HS-27A (cell line): ENCODE measurements at places on chromosomes 1 and 21.

DNA sequence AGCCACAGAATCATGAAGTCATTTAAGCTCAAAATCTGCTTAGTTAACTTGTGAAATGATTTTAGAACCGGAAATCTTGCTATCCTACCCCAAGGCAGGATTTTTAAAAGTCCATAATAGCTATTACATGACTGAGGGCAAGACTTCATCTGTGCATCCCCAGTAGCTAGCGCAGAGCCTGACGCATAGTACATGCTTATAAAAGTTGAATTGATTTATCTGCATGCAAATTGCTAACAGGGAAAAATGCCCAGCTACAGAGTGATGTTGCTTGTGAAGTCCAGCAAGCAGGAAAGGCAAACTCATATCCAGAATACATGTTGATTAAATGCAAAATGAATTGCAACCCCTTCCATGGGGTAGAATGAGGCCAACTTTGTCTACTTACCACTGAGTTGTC is 8.1 kb upstream of the MAP1LC3C start:
- no peak for DNase-seq

DNA sequence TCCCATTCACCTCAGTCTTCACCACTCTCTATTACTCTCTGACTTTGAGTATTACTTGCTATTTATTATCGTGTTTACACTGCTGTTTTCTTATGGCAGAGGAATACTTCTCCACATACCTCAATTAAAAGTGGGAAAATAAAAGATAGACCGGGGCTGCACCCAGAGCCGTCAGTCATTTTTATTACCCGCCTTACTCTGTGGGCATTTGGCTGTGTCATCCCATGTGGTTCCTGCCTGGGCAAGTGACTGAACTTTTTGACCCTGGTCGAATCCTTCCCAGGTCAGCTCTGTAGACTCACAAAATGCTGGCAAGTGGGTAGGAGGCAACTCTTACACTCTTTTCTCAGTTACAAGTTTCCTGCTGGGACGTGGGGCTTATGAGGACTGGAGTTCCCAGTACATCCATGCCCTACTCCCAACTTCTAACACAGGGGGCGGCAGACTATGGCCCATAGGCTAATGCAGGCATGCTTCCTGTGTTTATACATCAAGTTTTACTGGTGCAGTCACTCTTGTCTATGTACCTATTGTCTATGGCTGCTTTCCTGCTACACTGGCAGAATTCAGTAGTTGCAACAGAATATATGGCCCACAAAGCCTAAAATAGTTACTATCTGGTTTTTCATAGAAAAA is 69.5 kb upstream of the KCND3 start:
- DNase-seq: no peak

DNA sequence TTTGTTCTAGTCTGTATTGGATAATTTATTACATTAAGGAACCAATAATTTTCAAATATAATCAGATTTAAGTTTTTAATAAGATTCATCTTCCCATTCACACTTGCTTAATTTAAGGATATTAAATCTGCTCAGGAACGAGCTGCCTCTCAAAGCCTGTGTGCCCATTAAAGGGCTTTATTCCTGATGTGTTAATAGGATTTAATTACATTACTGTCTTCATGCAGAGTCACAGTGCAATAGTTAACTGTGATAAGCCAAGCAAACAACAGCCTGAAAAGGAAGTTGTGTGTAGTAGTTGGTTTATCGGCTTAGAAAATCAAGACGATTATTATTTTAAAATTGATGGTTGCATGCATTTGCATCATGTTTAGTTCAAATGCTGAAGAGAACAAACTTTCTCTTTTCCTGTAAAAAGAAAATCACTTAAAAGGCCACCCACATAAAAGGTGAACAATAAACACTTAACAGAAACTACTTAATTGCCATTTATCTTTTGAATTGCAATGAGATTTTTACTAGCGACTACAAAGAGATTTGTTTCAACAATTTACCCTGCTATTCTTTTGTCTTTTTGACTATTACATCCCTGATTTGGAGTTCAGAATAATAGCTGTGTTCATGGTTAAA is 174.6 kb downstream of the RWDD3 start:
- no peak for DNase-seq

DNA sequence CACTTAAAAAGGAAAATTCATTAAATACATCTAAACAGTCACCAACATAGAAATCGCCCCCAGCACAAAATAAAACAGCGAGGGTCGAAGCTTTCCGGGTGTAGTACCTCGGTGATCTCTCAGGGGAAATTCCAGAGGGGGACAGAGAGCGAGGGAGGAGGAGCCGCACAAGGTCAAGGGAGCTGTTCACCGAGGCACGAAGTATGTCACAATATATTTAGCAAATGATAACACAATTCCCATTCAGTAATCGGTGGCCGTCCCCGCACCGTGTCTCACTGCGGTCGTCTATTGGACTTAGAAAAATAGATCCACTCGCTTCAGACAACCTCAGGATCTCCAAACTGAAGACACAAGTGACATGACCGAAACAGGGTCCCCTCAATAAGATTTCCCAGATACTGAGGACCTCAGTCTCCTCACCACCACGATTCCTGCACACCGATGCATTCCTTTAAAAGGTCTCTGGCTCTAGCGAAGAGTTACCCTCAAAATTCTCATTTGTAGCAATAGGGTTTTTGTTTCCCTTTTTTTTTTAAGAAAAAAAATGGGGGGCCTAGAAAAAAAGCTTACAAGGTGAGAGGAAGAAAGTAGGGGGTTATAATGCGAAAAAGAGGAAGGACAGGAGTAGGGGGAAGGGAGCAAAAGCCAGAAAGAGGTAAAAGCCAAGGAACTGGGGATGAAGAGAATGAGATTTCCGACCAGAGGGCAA is 1.1 kb downstream of the LPGAT1 start:
- no peak for DNase-seq

- no peak for DNase-seq
These were observed 62.8 kb upstream of the PRRC2C start for GRCh38 chr1:171422511-171422910.

- DNase-seq: no peak
These were observed 71.7 kb downstream of the SETD4 start for GRCh38 chr21:35988416-35989137.

DNA sequence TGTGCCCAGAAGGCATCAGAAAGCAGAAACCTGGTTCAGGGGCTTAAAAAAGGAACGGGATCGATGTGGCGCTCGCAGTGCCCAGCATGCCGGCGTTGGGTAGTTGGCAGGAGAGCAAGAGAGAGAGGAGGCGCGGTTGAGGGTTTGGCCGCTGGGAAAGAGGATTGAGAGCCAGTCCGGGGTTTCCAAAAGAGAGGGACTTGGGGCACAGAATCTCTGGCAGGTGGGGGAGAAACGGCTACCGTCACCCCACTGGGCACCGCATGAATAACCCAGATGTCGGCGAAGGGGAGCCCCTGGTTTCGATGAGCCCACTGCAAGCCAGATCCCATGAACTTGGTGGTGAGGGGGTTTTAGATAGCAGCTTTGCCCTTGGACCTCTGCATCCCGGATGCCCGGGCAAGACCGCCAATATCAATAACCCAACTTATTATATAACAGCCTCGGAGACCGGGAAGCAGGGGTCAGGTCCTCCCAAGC is 60.4 kb upstream of the ACOT11 start:
- no peak for DNase-seq

DNA sequence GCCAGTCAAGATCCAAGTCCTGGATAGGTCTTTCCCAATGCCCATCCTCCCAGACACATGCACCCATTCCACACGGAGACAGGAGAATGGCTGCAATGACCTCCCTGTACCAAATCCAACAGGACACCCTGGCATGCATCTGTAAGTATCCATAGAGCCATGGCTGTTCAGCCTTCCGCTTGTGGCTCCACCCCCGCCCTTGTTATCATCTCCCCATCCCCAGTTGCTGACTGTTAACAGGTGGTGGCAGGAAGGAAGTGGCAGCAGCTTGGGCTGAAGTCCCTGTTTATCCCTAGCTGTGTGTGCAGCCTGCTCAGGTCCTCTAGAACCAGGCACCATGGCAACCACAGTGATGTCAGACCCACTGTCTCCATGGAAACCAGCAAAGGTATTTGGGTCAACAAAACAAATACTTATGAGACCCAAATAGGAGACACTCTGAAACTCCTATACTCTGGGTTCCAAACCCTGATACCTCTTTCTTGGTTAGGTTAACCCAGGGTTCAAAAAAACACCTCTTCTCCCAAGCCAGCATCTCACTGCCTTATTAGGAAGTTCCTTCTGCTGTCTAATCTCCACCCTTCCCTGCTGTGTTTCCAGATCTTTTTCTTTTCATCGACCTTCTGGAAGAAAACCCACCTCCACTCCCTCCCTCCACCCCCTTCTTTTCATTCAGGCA is 721 bp downstream of the PBXIP1 start:
- DNase-seq: no peak

DNA sequence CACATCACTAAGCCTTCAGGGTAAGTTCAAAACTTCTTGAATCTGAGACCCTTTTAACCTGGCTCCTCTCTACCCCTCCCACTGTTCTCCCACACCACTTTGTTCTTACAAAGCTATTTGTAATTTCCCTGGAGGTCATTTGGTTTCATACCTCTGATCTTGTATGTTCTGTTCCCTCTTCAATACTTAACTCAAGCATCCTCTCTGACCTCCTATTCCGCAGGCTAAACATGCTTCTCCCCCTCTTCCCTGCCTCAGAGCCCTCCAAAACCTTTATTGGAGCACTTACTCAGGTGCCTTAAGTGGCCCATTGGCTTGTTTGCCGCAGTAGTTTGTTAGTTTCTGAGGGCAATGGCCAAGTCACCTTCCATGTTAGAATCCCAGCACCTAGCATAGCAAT is 54.8 kb downstream of the SSX2IP start:
- DNase-seq: no peak

GRCh38 chr1:71572038-71572437 is 491.2 kb upstream of the ZRANB2 start:
- no peak for DNase-seq

- DNase-seq: no peak
These were observed 3.9 kb downstream of the UAP1 start for GRCh38 chr1:162565460-162565859.

DNA sequence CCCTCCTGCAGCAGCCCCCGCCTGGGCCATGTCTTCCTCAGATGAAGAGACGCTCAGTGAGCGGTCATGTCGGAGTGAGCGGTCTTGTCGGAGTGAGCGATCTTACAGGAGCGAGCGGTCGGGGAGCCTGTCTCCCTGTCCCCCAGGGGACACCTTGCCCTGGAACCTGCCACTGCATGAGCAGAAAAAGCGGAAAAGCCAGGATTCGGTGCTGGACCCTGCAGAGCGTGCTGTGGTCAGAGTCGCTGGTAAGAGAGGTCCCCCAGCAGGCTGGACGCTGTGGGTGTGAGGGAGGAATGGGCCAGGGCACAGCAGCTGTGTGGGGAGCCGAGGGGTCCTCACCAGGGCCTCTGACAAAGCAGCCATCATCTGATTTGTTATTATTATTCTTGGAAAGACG is 58.0 kb downstream of the NDUFS5 start:
- no peak for DNase-seq

GRCh38 chr1:235069577-235070563 is 58.8 kb downstream of the TOMM20 start:
- DNase-seq: peak; percentile 67
